Activated T-cell treated with anti-CD3 and anti-CD28 coated beads, Interleukin-2, amount 50 U/mL, for 1 hour (primary cell): ENCODE measurements at places on chromosomes 3 and 15.

GRCh38 chr3:152466784-152467183 lies 198.1 kb downstream of the MBNL1 start:
- DNase-seq: no peak

- DNase-seq: no peak
These were observed 310.1 kb downstream of the UACA start for GRCh38 chr15:70453238-70453637.

DNA sequence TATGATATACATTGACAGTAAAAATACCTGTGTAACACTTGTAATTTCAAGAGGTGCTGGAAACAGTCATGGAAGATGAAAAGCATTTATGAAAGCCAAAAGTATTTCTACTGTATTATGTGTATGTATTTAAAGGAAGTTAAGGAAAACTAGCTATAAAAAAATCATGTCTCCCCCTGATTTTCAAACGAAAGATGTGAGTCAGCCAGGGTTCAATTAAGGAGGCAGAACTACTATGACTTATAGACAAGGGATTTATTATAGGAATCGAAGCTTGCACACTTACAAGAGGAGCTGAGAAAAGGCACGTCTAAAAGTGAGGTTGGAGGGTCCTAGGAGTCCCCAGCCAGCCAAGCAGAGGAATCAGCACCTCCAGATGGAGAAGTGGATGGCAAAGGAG lies 119.4 kb downstream of the SUCLG2 start:
- no peak for DNase-seq

- DNase-seq: no peak
These were observed 56.9 kb upstream of the FOXP1 start for GRCh38 chr3:71640331-71640983.

GRCh38 chr3:69443457-69443920 lies 57.6 kb upstream of the FRMD4B start:
- DNase-seq: no peak

DNA sequence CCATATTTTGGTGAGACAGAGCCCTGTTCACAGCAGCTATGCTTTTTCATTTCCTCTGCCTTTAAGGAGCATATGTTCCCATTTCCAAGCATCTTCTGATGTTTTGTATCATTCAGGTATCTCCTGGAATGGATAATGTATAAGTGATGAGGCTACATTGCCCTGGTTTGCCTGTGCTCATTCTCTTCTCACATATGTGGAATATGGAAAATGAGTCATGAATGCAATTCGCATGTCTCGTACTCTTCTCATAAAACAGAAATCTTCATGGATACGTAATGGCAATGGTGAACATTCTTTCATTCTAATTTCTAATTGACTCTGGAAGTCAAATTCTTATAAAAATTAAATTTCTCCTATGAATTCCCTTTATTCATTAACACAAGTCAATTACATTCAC lies 143.1 kb downstream of the CDIN1 start:
- no peak for DNase-seq

GRCh38 chr3:48405971-48406370 lies 23.9 kb downstream of the PLXNB1 start:
- no peak for DNase-seq

- no peak for DNase-seq
These were observed 159.2 kb downstream of the TPRG1 start for GRCh38 chr3:189331002-189331418.

- DNase-seq: no peak
These were observed 502.5 kb upstream of the NAALADL2 start for GRCh38 chr3:174356596-174356995.

GRCh38 chr3:176514297-176514696 lies 683.0 kb downstream of the TBL1XR1 start:
- DNase-seq: no peak

GRCh38 chr3:166688665-166689064 lies 691.4 kb downstream of the ZBBX start:
- no peak for DNase-seq

- DNase-seq: no peak
These were observed 385.5 kb upstream of the PDZRN3 start for GRCh38 chr3:74009961-74010844.
